Right cardiac atrium (tissue), 5 donors: ENCODE measurements at places on chromosomes 13 and 19.
A peak's percentile ranks its signal among the peaks of the same experiment; 100 is the strongest.

GRCh38 chr13:21461131-21461530, 2.0 kb upstream of the ZDHHC20 start:
- DNase-seq, result no peak

- DNase-seq, result no peak
These were observed 18.6 kb upstream of the CCNE1 start for GRCh38 chr19:29793116-29793727.

DNA sequence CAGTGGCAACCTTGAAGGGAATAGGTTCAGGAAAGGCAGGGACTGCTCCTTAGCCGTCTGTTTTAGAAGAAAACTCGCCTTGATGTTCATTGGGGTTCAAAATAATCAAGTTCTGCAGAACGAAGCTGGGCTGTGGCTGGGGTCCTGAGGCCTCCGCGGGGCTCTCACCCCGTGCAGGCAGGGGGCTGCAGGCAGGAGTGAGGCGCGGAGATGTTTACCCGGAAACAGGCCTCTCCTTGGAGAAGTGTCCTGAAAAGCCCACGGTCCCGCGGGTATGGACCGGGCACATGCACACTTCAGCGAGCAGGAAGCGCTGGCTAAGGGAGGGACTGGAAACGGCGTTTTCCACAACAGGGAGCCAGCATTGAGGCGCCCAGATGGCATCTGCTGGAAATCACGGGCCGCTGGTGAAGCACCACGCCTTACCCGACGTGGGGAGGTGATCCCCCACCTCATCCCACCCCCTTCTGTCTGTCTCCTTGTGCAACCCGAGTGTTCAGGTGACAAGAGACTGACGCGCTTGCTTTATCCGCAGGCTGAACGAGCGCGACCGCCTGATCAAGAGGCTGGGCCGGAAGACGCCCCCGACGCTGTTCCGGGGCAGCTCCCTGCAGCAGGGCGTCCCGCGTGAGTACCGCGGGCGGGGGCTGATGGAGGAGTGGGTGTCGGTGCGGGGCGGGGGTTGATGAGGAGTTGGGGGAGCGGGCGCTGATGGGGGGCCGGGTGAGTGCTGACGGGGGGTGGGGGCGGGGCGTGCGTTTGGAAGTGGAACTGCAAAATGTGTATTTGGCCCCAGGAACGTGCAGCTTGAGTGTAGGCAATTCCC, 39.6 kb downstream of the SHISA2 start:
- DNase-seq, result peak; percentile 26

DNA sequence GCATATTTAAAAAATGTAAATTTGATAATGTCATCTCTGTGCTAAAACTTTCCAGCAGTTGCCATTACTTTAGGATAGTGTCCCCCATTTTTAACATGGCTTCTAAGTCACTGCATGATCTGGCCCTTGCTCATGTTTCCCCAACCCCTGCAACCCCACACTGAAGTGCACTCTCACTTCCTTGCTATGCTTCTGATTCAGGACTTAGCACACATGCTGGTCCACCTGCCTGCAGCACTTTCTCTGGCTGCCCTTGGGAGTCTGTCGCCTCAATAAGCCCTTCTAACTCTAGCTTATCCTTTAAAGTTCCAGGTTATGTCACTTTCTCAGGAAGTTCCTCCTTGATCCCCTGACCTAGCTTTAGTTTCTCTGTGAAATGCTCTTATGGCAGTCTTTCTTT, 241.0 kb downstream of the POSTN start:
- DNase-seq, result no peak

- no peak for DNase-seq
These were observed 197.2 kb downstream of the NUFIP1 start for GRCh38 chr13:44792096-44792495.

GRCh38 chr19:28184997-28185396, 1028.0 kb downstream of the UQCRFS1 start:
- no peak for DNase-seq

- no peak for DNase-seq
These were observed 96.6 kb downstream of the TEX26 start for GRCh38 chr13:31029102-31029501.

DNA sequence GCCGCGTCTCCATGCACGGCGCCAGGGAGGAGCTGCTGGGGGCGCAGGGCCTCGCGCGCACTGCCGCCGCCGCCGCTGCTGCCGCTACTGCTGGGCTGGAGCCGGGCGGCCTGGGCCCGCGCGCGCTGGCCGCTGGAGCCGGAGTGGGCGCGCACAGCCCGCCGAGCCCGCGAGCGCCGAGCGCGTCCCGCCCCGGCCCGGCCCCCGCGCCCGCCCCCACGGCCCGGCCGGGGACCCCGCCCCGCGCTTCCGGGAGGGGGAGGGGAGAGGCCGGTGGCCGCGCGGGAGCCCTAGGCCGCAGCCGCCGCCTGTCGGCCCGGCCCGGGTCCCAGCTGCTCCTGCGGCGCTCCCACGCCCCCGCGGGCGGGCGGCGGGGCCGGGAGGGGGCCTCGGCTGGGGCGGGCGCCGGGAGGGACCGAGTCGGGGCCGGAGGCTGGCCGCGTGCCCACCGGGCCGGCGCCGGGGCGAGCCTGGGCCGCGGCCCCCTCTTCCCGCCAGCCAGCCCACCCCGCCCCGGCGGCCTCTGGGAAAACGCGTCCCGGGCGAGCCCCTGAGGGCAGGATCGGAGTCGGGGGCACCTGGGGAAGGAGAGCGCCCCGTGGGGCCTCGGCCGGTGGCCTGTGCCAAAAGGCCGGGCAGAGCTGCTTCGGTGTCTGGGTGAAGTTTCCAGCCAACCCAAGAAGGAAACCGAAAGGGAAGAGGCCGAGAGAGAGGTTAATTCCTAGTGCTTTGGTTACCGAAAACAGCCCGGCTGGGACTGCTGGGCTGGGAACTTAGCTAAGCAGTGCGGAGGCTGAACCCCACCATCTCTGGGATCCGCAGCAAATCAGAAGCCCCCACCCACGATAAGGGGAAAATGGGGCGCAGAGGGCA, at the start of gene STK24:
Gene STK24, minus strand, starts transcription at position 145 of the 873 bp plus-strand sequence. CDS start 321 bp downstream, outside the sequence.
- DNase-seq, result peak; percentile 91

DNA sequence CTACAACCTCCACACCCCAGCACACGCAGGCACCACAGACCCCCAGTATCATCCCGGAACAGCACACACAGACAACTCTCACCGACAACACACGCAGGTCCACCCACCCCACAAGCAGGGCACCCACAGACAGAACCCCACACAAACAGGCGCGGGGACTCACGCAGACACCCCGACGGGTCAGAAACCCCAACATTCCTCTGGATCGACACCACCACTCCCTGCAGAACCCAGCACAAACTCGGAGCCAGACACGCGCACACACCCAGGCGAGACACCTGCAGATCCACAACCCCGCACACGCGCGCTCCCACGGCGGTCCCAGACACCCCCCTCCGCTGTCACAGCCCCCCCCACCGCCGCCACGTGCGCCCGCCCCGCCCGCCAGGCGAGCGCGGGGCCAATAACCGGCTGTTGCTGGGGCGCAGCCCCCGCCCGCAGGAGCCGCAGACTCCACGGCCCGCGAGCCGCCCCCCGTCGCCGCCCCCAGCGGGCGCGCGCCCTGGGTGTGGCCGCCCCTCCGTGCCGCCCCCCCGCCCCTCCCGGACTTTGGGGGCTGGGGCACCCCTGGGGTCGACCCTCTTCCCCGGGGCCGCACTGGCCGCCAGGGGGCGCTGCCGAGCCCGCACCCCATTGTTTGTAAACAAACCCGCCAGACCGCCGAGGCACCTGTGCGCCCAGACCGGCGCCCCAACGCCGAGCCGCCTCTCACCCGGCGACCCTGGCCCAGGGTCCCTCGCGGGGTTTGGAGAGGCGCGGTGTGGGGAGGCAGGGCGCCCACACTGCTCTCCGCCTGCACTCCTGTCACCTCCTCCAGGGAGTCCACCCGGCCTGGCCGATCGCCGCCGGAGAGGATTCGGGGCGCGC, 712 bp downstream of the BBC3 start:
- peak; percentile 88 for DNase-seq

GRCh38 chr13:102569488-102569887, 27.3 kb upstream of the TPP2 start:
- DNase-seq, result no peak

- no peak for DNase-seq
These were observed 1.4 kb downstream of the HNRNPUL1 start for GRCh38 chr19:41265395-41266153.

- DNase-seq, result no peak
These were observed 28.2 kb downstream of the CILP2 start for GRCh38 chr19:19566306-19566705.

DNA sequence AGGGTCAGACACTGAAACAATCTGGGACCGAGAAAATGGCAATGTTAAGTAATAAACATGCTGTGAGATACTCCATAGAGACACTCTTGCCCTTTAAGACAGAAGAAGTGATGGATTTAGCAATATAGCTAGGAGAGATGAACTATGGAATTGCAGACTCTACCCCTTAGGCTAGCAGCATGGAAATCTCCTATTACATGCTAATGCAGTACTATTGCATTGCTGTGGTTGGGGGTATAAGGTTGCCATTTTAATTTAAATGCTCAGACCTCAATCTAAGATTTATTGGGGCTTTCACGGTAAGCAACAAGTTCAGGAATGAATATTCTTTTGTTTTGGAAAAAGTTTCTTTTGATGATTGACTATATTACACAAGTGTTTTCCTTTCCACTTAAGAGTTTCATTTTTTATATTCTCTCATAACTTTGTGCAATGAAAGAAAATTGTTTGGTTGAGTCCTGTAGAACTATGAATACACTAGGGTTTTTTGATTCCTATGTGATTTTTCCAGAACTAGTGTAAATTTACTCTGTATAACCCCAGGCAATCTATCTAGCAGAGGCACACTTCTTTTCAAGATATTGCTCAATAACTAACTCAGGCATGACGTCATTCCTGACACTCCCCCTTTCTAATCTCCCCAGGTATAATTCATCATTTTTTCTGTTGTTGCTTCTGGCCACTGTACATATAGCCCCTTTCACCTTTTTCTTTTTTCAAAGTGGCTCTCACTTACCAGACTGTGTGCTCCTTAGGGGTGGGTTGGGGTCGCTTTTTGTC, 394.7 kb upstream of the KLF12 start:
- DNase-seq, result no peak

DNA sequence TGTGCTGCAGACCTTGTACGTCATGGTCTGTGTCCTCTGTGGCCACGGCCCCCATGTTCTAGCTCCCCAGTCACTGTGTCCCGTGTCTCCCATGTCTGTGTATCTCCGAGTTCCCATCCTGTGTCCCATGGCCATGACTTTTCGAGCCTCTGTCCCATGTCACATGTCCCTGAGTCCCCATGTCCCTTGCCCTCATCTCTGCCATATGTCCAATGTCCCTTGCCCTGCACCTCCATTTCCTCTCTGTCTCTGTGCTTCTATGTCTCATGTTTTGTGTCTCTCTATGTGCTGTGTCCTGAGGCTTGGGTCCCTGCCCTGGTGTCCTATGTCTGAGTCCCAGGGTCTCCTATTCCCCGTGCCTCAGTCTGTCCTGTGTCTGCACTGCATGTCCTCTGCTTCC, 2.0 kb downstream of the ATP4A start:
- DNase-seq, result no peak

DNA sequence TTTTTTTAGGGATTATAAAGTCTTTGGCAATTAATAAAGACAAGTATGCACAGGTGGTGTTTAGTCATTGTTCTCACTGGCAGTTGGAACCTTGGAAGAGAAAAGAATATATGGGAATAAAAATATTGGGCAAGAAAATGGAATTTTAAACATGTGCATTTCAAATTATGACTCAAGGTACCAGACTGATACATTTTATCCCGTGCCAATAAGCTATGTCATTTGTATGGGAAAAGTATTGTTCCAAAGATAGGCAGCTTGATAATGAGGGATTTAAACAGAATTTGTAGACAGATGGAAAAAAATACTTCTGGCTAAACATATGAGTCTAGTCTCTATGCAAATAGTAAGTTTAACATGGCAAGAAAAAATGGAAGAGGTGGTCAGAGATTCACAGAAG, 169.5 kb upstream of the UFM1 start:
- no peak for DNase-seq

DNA sequence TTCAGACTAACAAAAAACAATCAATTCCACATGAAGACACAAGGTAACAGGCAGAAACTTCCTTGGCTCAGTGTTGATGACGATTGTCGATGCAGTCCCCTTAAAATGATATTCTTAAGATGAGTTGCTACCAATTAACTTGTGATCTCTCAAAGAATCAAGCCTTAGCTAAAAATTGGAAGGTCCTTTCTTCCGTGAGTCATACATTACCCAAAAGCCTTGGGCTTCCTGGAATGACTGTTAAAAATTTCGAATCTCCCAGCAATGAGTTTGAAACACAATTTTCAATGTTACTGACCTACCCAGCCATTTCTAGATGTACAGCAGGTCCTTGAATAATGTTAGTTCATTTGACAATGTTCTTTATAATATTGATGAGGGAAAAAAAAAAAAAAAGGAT, 28.0 kb upstream of the RB1 start:
- no peak for DNase-seq

DNA sequence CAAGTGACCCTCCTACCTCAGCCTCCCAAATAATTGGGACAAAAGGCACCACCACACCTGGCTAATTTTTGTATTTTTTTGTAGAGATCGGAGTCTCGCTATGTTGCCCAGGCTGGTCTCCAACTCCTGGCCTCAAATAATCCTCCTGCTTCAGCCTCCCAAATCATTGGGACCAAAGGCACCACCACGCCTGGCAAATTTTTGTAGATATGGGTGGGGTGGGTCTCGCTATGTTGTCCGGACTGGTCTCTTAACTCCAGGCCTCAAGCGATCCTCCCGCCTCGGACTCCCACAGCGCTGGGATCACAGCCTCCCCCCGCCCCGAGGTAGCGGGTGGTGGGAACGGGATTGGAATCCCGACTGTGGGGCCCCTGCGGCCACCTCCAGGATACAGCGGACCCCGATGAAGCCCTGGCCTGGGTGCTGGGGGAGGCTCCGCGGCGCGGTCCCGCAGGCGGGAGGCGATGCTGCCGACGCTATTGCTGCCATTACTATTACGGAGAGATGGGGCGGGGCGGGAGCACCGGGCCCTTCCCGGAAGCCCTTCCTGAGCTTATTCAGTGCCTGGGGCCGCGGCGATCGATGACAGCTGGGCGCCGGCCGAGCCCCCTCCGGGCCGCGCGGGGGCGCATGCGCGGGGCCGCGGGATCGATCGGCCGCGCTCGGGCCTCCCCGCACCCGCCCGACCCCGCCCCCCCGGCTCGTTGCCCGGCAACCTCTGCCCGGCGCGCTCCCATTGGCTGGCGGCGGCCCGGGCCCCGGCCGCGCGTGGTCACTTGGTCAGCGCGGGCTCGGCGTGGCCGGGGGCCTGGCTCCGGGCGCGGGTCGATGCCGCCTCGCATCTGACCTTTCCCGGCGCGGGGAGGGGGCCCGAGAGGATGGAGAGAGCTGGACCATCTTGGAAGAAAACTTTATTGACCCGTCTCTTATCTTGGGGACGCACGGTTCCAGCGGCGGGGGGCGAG, 27.9 kb upstream of the ONECUT3 start:
- DNase-seq, result peak; percentile 60

GRCh38 chr19:31908080-31908479, 437.3 kb upstream of the ZNF507 start:
- no peak for DNase-seq

GRCh38 chr19:10505583-10506229, 2.5 kb upstream of the KEAP1 start:
- DNase-seq, result peak; percentile 87

- DNase-seq, result peak; percentile 34
These were observed 322.8 kb upstream of the EDNRB start for GRCh38 chr13:78241278-78241919.
